ENCODE measurements at places on chromosomes 12 and 14.

GRCh38 chr12:101780599-101780998 lies 41.3 kb upstream of the SYCP3 start:
- DNase-seq = no peak

DNA sequence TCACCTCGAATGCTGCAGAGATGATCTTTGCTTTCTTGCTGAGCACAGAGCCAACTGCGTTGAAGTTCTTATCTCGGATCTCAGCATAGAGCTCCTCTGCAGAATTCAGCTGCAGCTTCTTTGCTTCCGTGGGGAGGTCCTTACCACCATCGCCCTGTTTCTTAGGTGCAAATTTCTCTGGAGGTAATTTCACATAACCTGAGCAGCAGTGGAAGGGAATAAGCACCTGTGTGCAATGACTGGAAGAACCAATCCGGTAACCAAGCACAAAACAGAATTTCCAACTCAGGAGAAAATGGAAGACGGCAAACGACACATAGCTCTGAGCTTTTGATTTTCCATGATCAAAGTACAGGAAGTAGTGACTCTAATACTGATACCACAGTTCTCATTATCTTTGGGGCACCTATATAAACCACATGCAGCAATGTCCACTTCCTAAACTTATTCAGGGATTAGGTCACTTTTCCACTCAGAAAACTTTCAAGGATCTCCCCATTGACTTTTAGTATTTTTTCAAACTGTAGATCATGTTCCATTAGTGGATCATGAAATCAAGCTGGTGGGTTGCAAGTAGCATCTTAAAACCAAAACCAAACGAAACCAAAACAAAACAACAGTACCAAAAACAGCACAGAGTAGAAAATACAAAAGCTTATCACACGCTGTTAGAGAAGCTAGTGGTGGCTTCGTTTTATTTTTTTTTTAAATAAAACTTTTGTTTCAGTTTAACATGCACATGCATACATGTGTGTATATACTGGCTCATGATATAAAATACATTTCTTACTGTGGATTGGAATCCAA lies 18.9 kb upstream of the DIABLO start:
- DNase-seq = no peak

DNA sequence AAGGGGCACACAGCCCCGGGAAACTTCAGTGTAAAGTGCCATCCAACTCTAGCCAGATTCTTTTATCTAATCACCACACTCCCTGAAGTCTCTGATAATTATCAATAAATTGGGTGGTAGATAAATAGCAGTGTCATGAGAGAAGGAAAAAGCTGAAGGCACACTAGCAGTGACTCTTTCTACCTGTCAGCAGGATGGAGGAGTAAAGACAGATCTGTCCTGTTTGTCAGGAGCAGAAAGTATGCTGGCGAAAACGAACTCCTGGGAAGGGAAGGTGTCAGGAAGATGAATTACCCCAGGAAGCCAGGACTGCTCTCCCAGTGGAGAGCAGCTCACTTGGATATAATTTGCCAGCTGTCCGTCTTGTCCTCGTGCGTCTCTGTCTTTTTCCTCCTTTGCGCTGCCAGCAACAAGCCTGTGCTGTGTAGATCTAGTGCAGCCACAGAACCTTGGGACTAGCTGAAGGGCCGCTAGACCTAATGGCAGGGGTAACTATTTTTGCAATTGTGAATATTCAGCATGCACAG lies 981.9 kb downstream of the DIO2 start:
- DNase-seq = no peak

- no peak for DNase-seq
Observed at GRCh38 chr12:124705545-124706138, 138.2 kb upstream of the NCOR2 start.

DNA sequence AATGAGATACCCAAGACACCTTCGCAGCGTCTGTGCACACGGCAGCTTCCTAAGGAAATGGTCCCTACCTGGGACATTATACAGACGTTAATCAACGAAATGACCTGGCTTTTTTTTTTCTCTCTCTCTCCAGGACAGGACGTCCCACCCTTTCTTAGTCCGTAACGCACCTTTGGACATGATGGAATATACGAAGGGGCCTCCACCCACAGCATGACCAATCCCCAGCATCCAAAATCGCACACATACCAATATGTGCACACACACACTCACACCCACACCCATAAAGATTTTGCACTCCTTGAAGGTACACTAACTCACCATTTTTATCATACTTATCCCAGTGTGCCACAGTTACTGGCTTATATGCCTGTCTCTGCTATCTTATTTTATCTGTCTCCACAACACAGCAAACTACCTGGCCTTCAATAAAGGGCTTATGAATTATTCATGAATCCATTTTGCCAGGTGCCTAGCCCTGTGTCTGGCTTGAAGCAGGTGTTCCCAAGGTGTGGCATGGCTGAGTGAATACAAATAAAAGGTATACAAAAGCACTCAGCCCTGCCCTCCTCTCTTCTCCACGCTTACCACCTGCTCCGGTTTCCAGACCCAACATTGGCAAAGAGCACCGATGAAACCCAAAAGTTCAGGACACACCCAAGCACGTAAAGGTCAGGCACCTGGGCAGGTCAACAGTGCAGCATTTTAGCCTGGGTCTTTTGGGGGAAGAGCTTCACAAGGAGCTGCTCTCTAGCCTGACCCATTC lies 2.2 kb downstream of the SCNN1A start:
- DNase-seq = no peak

- no peak for DNase-seq
Observed at GRCh38 chr14:96053600-96054381, 14.6 kb downstream of the C14orf132 start.
